ENCODE measurements at places on chromosomes 1 and 21.
A peak's percentile ranks its signal among the peaks of the same experiment; 100 is the strongest.

DNA sequence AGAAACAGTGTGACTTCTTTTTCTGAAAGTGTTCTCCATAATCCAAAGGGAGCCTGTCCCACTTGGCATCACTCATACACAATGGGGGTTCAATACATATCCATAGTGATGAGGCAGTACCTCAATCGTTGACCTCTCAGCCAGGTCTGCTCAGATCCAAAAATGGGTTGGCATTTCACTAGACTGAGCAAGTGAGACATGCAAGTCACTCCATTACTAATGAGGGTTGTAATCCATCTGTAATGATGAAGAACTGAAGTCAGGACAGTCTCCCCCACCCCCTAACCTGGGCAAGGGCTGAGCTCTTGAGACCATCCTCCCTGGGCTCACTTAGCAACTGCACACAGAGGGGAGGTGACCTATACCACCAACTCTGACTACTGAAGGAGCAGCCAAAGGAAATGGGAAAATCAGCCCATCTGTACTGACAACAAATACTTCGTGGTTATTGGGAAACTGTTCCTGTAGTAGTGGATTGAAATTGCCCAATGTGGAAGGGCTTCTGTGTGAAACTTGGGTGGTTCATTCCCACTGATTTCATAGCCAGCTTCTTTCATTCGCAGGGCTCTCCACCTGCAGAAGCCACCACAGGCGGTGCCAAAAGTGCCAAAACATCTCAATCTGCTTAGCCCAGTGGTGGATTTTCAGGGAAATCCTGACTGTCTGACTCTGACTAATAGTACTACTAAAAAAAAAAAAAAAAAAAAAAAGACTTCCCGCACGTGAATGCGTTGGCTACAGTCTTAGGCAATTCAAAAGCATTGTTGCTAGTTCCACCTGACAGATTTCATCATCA, 5.0 kb downstream of the NGF start:
- DNase-seq, result no peak

DNA sequence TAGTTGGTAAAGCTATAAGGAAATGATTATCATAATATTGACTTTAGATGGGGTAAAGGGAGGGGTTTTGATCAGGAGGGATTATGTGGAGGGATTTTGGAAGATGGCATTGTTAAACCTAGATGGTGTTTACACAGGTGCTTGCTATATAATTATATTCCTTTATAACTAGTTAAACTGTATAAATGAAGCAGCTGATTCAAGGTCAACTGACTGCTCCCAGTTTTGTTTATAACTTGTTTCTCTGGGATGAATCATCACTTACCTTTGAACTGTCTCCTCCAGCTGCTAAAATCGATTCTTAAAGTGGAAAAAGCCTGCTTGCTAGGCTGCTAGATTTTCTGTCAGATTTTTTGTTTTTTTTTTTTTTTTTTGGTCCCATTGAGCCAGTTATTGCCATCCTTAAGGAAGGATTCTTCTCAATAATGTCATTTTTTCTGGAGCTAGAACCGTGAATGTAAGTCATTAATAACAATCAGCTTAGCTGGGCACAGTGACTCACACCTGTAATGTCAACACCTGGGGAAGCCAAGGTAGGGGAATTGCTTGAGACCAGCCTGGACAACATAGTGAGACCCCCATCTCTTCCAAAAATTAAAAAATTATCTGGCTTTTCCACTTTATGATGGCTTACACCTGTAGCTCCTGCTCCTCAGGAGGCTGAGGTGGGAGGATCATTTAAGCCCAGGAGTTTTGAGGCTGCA, 153.2 kb downstream of the PIK3R3 start:
- no peak for DNase-seq

DNA sequence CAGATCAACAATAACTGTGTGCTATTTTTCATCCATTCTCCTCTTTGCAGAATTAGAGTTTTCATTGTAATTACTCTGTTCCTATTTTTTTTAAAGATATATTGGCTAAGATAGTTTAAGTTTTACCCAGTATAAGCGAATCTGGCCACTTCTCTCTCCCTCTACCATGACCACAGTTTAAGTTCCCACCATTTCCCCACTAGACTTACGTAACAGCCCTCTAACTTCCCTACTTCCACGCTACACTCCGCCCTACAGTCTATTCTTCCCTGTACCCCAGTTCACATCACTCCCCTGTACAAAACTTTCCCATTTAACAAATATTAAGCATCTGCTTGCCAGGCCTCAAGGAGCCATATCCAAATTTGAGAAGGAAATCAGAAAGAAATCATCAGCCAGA, 16.5 kb downstream of the CTSK start:
- DNase-seq, result no peak

DNA sequence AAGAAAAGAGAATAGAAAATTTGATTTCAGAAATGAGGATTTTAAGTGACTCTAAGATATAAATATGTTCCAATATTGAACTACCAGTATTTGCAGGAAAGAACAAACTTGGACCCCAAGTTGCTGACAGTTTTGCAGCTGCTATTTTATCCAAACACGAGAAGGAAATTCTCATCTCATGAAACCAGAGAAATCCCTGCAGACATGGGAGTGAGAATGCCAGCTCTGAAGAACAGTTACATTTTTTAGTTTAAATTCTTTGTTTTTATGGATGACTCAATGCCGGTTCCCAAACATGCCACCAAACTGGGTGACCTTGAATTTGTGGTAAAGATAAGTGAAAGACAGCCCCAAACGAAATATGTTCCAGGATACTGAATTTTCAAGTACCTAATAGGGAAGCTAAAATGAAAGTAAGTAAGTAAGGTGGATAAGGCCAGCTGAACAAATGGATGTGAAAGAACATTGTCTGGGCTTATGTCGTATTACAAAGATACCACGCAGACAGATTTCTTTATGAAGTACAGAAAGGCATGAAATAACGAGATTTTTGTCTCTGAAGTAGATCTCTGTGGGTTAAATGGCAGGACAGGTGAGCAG, 19.9 kb downstream of the TLR5 start:
- DNase-seq, result no peak

DNA sequence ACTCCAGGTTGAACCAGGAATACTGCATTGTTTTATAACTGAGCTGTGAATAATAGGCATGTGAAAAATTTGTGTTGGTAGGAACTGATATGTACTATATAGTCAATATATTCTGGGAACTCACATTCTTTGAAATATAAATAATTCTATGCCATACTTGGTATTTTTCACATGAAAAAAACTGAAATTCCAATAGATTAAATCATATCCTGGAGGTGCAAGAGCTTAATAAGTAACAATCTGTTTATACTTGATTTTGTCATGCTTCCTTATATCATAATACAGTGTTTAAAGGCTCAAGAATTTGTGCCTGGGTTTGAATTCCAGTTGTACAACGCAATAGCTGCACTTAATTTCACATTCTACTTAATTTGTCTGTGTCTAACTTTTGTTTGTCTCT, 387.0 kb downstream of the USP25 start:
- DNase-seq, result no peak

GRCh38 chr1:223227486-223228196, 84.6 kb upstream of the TLR5 start:
- no peak for DNase-seq

DNA sequence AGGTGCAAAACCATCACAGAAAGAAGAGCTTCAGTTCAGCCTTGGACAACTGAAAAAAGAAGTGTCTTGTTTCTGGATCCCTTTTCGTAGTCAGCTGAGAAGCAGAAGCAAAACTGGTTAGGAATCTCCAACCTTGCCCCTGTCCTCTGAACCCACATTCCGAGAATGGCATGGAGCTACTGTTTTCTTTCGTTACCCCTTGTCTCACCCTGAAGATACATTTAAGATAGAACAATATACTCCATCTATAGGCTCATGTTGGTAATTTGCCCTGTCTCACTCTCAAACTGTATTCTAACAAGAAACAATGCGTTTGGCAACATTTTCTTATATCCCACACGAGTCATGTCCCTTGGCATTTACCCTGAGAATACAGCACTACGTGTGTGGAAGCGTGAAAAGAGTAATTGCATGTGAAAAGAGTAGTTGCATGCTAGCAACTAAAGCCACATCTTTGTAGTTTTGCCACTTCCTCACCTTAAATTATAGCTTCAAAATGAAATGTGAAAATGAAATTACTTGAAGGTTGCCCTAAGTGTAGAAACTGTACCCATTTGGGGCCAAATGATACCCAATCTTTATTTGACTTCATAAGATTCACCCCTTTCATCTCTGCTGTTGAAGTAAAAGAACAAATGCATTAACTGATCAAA, 5.3 kb downstream of the SLAMF7 start:
- DNase-seq, result no peak

GRCh38 chr1:54664364-54664763, 22.8 kb downstream of the MROH7 start:
- no peak for DNase-seq

GRCh38 chr1:200979574-200980451, 43.7 kb downstream of the KIF21B start:
- no peak for DNase-seq

- DNase-seq, result no peak
Observed at GRCh38 chr1:24141311-24141997, 1.5 kb downstream of the IL22RA1 start.

- DNase-seq, result no peak
Observed at GRCh38 chr1:172517081-172517480, 15.9 kb upstream of the SUCO start.

DNA sequence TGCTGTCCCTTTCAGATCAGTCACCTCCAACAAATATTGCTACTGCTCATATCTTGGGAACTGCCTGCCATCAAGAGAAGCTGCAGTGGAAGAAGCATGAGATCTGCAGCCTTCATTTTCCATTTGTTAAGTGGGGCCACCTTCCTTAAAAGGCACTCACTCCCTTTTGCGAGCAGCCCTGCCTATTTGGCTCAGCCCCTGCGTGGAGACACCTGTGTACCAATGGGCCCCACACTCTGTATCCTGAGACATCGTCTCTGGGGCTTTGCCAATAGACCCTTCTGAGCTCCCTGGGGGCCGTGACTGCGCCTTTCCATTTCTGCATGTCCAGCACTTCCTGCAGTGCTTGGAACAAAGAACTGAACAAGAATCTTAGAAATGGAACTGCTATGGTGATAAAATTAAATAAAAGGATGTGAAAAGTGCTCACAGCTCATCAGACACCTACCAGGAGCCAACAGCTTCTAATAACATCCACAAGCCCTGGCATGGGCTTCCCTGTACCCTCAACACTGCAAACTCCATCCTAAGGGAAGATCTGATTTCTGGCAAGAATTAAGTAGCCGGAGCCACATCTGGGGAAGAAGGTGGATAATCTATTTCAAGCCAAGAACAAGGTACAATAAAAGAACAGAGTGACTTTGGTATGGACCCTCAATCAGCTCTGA, 36.7 kb downstream of the PARP1 start:
- no peak for DNase-seq

DNA sequence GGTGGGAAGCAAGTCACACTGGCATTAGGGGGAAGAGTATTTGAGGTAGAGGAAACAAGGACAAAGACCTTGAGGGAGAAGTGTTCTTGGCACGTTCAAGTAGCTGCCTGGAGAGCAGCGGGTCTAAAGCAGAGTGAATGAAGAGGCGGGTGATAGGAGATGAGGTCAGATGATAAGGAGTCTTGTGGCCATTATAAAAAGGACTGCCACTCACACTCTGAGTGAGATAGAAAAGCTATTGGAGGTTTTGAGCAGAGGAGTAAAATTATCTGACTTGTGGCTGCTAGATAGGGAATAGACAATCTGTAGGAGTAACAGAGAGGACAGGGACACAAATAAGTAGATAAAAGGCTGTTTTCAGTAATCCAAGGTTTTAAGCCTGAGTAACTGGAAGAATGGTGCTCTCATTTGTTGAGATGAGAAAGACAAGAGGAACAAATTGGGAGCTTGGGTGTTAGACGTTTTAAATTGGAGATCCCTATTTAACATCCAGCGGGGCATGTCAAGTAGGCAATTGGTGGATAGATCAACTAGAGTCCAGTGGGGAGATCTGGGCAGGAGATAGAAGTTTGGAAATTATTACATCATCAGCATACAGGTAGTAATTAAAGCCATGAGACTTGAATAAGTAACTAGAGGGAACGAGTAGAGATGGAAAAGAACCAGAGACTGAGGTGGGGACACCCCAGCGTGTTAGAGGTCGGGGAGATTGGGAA, 43.7 kb downstream of the HENMT1 start:
- DNase-seq, result no peak

- DNase-seq, result no peak
Observed at GRCh38 chr1:240613356-240614142, 1.6 kb upstream of the GREM2 start.

DNA sequence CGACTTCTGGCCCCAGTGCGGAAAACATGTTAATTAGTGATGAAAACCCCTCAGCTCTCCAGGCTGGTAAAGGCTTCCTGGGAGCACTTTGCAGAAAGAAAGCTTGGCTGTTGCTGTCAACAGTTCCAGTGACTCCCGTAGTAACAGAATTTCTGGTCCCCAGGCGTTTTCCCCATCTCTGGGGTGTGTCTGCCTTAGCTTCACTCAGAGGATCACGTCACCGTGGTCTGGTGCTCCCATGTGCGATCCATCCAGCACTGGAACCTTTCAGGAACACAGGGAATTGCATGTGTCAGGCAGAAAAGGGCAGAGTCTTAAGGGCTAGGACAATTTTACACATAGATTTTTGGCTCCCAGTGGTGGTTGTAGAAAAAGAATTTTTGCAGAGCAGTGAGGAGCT, 470.4 kb upstream of the USP24 start:
- DNase-seq, result no peak

GRCh38 chr1:167819849-167820683, 93.9 kb downstream of the ADCY10 start:
- peak; percentile 69 for DNase-seq

DNA sequence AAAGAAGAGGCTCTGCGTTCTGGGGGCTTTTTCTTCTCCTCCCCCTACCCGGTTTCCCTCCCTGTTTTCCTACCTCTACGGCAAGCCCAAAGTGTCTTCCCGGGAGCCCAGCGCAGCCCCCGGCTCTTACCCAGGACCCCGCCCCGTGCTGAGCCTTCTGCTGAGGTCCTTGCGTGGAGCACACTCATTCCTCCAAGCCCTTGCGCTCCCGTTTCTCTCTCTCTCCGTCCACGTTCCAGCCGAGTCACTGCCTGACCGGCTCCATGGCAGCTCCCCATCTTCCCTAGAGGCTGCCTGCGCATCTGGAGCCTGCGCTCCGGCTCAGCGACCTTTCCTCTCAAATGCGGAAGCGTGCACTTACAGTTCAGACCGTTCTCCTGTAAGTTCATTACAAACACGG, 24.9 kb upstream of the PDXK start:
- DNase-seq, result no peak

DNA sequence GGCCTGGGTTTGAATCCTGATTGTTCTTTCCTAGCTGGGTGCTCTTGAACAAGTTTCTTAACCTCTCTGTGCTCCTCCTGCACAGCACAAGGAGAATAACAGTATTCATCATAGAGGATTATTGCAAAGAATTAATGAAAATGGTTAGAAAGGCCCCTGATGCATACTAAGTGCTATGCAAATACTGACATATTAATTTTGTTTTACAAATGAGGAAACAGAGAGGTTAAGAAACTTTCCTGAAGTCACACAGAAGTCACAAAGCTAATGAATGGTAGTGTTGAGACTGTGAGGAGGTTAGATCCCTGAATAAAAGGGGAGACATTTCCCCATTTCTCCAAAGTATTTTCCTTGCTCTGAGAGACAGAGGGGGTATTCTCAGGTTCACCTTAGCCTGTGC, 99.0 kb downstream of the KCNJ6 start:
- DNase-seq, result no peak

GRCh38 chr1:2375923-2376260, 15.5 kb downstream of the MORN1 start:
- no peak for DNase-seq

- peak; percentile 73 for DNase-seq
Observed at GRCh38 chr1:204417074-204417997, 5.7 kb upstream of the PPP1R15B start.
